Upper lobe of right lung (tissue), 1 donor: ENCODE measurements at places on chromosomes 5 and 9.

- DNase-seq: no peak
Observed at GRCh38 chr9:130846487-130847305, 11.6 kb downstream of the ABL1 start.

GRCh38 chr5:163976696-163977095 is 471.3 kb downstream of the MAT2B start:
- DNase-seq: no peak

GRCh38 chr9:136499071-136499934 is 16.5 kb upstream of the SEC16A start:
- DNase-seq: no peak

GRCh38 chr5:134143431-134143830 is 28.9 kb downstream of the TCF7 start:
- peak; percentile 19 for DNase-seq

GRCh38 chr9:69671311-69671878 is 776 bp downstream of the APBA1 start:
- DNase-seq: no peak

GRCh38 chr5:53170746-53171349 is 61.3 kb upstream of the MOCS2 start:
- no peak for DNase-seq

- DNase-seq: no peak
Observed at GRCh38 chr5:150989695-150990094, 30.7 kb upstream of the GPX3 start.

DNA sequence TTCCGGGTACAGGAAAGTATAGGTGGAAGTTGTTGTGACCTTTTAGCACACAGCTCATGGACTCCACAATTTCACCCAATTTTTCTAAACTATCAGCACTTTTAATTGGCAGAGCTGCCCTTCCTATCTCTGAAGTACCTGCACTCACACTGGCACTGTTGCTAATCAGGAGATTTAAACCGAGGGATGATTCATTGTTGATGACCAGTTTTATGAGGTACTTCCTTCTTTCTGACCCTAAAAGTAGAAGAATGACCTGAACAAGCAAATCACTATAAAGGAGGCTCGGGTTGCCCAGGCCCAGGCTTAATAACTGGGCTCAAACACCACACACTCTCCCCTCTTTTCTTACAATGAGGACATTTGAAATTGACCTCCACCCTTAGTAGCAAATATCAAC is 105.9 kb downstream of the KCNN2 start:
- DNase-seq: no peak

GRCh38 chr9:87618226-87618625 is 107.7 kb upstream of the CTSL start:
- no peak for DNase-seq

DNA sequence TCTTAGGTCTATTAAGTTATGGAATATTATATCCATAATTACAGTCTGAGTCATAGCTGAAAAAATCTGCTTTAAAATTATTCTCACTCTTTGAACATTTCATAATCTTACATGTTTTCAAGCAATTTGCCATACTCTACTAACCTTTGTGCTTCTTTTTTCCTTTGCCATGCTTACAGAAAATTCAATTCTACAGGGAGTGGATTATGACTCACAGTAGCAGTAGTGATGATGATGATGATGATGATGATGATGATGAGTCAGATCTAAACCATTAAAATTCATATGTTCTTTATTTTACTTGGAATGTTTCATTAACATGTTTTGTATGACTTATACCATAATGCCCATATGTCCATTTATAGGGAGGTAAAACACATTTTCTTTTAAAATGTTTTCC is 207.1 kb downstream of the VPS13A start:
- DNase-seq: no peak

GRCh38 chr9:28073270-28073669 is 500.0 kb upstream of the C9orf72 start:
- no peak for DNase-seq

DNA sequence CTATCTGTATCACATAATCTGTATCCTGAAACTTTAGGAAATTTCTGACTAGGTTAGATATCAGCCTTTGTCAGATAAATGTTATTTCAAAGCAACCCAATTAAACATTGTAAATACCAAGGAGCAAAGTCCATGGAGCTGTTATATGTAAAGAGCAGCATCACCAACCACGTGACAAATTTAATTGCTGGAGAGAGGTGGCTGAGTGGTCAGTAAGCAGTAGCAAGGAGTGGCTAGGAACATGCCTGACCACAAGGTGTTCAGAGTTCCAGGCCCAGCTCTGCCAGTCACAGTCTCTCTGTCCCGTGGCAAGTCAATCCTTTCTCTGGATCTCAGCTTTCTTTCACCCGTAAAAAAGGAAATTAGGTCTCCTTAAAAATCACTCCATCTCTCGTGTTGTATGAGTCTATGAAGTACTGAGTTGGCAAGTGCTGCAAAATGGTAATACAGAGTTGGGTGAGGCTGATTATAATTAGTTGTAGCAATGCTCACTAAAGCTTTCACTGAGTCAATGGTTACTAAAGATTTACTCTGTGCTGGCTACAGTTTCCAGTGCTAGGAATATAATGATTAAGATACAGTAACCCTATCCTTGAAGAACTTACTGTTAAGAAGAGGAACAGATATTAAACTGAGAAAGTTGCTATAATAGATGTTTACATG is 166.1 kb downstream of the GNAQ start:
- DNase-seq: no peak
